ENCODE measurements at places on chromosomes 2 and 18. TPM values are rescaled to one million over a fixed set of nuclear protein-coding genes. Genes with fewer than 3 reads are reported as not detected.

The C2orf68 gene
- total RNA-seq, result 40.0 TPM

The MC4R gene
- total RNA-seq, result not detected

The OSBPL1A gene
- total RNA-seq, result 13.7 TPM

The MOGAT1 gene
- not detected for total RNA-seq
